GM23248 (cell line): ENCODE measurements at places on chromosomes 3 and 15.

DNA sequence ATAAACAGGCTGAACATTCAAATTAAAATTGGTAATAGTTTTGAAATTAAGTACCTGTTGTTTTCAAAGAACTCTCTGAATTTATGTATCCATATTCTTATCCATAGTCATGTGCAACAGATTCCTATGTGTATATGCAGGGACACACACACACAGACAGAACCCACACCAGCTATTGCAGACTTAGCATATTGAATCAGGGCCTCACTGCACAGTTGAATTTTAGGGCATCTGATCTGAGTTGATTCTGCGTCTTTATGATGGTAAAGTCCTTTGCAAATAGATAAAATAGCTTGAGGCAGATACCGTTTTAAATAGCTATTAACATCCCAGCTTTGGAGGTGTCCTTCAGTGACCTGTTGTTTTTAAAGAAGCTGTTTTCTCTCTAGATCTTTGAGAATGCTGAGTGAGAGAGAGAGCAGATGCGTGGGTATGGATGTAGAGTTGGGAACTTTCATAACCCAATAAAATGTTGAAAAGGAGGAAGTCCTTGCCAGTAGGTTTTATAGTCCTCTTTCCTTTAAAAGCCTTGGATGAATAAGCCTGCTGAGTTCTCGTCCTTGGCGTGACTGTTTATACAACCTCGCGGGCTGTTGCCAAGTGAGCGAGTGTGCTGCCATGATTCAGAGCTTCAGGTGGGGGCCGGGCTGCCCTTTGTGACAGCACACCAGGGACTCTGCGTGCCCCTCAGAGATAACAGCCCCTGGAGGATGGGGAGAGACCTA, 18.3 kb downstream of the MYZAP start:
- H3K4me3 ChIP-seq, result no peak overlapping the region
- H3K27me3 ChIP-seq, result no peaks in the 10 kb centered on the region
- H3K36me3 ChIP-seq, result no peaks in the 10 kb centered on the region
- DNase-seq, result peak; percentile 84

DNA sequence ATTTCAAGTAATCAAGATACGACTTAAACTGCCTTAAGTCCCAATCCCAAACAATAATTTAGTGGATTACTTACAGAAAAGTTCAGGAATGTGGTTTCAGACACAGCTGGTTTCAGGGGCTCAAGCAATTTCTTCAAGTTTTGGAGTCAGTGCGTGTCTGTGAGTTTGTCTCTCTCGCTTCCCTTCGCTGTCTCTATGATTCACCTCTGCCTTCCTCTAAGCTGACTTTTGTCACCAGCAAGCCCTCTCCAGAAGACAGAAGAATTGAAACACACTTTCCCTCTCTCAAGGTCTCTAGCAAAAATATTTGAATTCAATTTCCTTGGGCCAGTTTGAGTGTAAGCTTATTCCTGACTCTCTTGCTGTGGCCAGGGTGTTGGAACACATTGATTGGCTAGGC, 392.4 kb downstream of the EDEM1 start:
- no peak for DNase-seq
- no peaks in the 10 kb centered on the region for H3K36me3 ChIP-seq
- no peak overlapping the region for H3K27ac ChIP-seq
- no peaks in the 10 kb centered on the region for H3K4me1 ChIP-seq
- H3K27me3 ChIP-seq, result no peaks in the 10 kb centered on the region

GRCh38 chr3:4687167-4687566, 194.0 kb downstream of the ITPR1 start:
- no peaks in the 10 kb centered on the region for H3K4me1 ChIP-seq

GRCh38 chr15:92907229-92907628, 7.1 kb downstream of the CHD2 start:
- H3K27ac ChIP-seq, result peak overlapping the region; percentile 98
- no peaks in the 10 kb centered on the region for H3K27me3 ChIP-seq
- peak; percentile 56 for DNase-seq
- peaks cover 71% of the 10 kb centered on the region for H3K4me1 ChIP-seq
- peak overlapping the region; percentile 89 for H3K4me3 ChIP-seq
- H3K36me3 ChIP-seq, result peaks cover 10% of the 10 kb centered on the region

GRCh38 chr3:156795890-156796481, 30.2 kb upstream of the LEKR1 start:
- H3K36me3 ChIP-seq, result no peaks in the 10 kb centered on the region
- H3K4me3 ChIP-seq, result no peak overlapping the region
- peaks cover 28% of the 10 kb centered on the region for H3K4me1 ChIP-seq
- peak overlapping the region; percentile 9; the same call in 1 of the 2 replicates for H3K27ac ChIP-seq
- no peaks in the 10 kb centered on the region for H3K27me3 ChIP-seq

DNA sequence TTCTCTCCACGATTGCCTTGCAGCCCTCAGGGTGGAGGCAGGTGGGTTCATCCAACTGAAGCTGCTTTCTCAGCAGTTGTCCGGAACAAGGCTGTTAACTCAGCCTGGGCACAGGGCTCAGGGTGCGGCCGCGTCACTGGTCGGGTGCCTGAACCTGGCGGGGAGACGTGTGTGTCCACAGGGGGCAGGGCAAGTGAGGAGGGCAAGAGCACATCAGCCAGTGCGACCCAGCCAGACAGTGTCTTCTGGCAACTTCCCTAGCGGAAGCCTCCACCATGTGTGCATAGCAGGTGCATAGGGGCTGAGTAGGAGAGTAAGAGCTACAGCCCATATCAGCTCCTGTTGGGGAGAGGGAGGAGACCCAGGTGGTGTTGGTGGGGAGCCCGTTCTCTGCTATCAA, 150.4 kb upstream of the THRB start:
- 0 out of 2 replicates have a peak, but pooled peaks cover 4% of the 10 kb centered on the region for H3K4me1 ChIP-seq
- no peak overlapping the region for H3K4me3 ChIP-seq
- no peak for DNase-seq
- no peaks in the 10 kb centered on the region for H3K36me3 ChIP-seq

GRCh38 chr3:121759541-121760202, 10.1 kb upstream of the GOLGB1 start:
- H3K27me3 ChIP-seq, result no peaks in the 10 kb centered on the region
- H3K27ac ChIP-seq, result no peak overlapping the region
- no peak for DNase-seq
- H3K4me3 ChIP-seq, result no peak overlapping the region
- no peaks in the 10 kb centered on the region for H3K36me3 ChIP-seq
